Stimulated activated CD4-positive, alpha-beta T cell treated with anti-CD3 and anti-CD28 coated beads, Interleukin-4, amount 100 ng/mL, for 24 hours (primary cell): ENCODE measurements at places on chromosomes 16 and 17.

DNA sequence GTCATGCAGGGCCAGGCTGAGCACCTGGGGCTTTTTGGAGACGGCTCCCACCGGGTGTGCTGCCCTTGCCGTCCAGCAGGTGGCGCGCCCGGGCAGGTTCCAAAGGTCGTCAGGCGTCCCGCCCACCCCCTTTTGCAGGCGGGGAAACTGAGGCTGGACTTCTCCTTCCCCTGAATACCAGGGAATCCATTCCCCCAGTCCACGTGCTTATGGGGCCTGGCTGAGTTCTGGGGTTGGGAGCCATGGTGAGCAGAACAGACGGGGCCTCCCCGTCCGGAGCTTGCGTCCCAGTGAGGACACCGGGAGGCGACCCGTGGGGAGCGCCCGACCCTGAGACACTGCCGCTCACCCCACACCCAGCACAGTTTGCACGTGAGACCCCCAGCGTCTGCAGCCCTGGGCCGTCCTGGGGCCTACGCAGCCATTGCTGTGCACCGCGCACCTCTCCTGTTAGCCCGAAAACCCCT is 51.8 kb upstream of the JPH3 start:
- DNase-seq, result peak; percentile 61

DNA sequence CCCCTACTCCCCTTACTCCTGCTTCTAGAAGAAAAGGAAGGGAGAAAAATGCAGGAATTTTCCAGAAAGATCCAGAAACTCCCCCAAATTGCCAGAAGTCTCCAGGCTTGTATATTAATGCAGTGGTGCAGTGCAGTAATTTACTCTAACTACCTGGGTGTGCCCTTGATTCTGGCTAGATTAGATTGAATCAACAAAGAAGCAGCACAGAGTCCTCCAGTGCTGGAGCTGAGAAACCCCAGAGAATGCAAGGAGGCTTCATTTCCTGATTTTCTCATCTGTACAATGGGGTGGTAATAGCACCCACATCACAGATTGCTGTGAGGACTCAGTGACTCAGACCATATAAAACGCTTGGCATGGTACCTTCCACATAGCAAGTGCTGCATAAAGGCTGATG is 247.3 kb upstream of the RPL38 start:
- no peak for DNase-seq

DNA sequence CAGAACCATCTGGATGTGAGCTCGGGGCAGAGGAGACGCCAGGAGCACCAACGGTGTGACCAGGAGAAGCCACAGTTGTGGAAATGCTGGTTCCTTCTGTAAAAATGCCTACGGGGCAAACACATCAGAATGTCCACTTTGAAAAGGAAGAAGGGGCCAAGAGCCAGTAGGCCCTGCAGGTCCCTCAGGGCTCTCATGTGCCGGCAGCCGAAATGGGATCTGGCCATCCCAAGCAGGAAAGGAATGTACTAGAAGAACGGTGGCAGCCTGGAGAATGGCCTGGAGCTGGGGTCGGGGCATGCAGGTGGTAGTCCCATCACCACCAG is 162.1 kb upstream of the PLCG2 start:
- no peak for DNase-seq

- no peak for DNase-seq
These were observed 68.9 kb upstream of the SDK2 start for GRCh38 chr17:73713136-73713535.

DNA sequence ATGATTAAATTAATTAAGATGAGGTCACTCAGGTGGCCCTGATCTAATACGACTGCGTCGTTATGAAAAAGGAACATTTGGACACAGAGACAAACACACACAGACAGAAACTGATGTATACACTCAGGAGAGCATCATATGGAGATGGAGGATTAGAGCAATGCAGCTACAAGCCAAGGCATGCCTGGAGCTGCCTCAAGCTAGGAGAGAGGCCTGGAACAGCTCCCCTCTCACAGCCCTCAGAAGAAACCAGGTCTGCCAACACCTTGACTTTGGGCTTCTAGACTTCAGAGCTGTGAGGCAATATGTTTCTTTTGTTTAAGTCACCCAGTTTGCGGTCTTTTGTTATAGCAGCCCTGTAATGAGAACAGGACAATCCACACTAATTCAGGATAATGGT is 318.9 kb downstream of the HS3ST3B1 start:
- DNase-seq, result no peak

DNA sequence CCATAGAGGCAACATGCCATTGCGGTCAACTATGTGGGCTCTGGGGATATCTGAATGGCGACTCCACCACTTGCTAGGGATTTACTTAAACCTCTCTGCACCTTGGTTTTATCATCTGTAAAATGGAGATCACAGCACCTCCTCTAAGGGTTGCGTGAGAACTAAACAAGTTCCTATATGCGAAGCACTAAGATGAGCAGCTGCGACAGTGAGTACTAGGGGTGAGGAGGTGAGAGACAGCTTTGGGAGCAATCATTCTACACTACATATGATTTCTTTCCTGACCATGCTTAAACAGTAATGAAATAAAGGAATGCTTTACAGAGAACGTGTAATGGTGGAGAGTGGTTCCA is 61.4 kb downstream of the CREBBP start:
- no peak for DNase-seq

DNA sequence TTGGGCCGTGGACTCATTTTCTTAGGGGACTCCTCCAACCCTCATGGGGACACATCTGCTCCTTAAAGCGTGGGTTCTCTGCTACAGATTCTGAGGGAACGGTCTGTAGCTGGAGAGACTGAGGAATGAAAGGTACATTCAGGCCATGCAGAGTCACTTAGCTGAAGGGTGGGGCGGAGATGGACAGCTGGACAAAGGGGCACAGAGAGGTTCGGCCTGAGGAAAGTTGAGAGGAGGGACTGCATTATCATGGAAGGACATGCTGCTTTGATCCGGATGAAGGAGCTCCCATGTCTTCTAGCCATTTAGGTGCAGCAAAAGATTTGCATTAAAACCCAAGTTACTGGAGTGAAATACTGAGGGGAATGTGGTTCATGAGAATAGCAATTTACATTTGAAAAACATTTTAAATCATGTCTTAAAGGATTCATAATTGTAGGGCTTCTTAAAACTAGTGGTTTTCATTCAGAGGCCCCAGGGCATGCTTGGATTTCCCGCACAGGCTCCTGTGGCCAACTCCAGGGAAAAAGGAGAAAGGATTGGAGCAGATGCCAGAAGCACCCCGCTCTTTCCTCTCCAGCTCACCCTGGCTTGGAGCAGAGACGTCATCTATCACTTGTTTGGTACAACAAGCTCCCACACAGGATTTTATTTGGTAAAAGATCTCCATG is 54.2 kb downstream of the CDRT4 start:
- DNase-seq, result no peak

GRCh38 chr16:87971933-87972332 is 20.7 kb downstream of the BANP start:
- DNase-seq, result no peak
